ENCODE measurements at places on chromosomes 6 and 20. TPM values are rescaled to one million over a fixed set of nuclear protein-coding genes. Genes with fewer than 3 reads are reported as not detected.
A peak's percentile ranks its signal among the peaks of the same experiment; 100 is the strongest.

CALHM5 gene
- total RNA-seq = not detected

GSTA2 gene
- total RNA-seq = not detected

AVP gene
- not detected for total RNA-seq

- H3K36me3 ChIP-seq = peaks cover 28% of the 10 kb centered on the region
- no peaks in the 10 kb centered on the region for H3K4me1 ChIP-seq
- H3K27me3 ChIP-seq = no peaks in the 10 kb centered on the region
- H3K4me3 ChIP-seq = no peak overlapping the region
- no peak overlapping the region for H3K27ac ChIP-seq
- DNase-seq = no peak
These were observed 42.8 kb downstream of the MAP3K7 start for GRCh38 chr6:90544081-90544480.

GRCh38 chr6:147691446-147691845, 183.0 kb downstream of the SAMD5 start:
- no peak overlapping the region for H3K4me3 ChIP-seq
- H3K4me1 ChIP-seq = no peaks in the 10 kb centered on the region
- H3K27ac ChIP-seq = no peak overlapping the region
- no peak for DNase-seq

DNA sequence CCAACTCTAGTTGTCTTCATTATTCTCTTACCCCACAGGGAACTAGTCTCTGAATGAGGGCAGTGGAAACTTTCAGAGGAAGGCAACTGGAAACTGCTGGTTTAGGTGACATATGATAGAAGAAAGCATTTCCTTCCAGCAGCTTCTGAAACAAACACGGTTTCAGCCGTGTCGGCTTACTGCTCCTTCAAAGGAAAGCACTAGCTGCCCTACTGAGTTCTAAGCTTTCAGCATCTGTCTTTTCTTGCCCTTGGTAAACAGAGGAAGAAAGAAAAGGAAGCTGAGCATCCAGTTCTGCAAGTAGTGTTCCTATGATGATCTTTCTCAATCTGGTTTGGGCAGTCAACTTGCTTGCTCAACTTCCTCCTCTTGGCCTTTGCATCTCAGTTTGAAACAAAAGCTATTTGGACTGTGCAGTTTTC, 117.5 kb upstream of the CEP85L start:
- peak overlapping the region; percentile 1 for H3K4me3 ChIP-seq
- H3K27me3 ChIP-seq = no peaks in the 10 kb centered on the region
- peak; percentile 38 for DNase-seq
- H3K36me3 ChIP-seq = peaks cover 3% of the 10 kb centered on the region

DNA sequence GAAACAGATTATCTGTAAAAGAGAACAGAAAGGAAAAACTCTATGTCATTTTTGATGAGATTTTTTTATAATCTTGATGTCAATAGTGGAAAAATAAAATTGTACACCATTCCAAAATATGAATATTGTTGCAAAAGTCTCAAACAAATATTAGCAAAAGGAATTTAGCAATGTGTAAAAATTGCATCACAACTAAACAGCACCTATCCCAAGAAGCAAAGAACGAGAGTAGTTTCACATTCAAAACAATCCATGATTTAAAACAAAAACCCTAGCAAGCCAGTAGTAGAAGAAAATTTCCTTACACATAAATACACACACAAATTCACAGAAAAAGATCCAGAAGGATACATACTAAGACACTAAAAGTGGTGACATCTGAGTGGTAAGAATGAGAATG, 38.4 kb downstream of the LCA5 start:
- H3K27me3 ChIP-seq = no peaks in the 10 kb centered on the region
- H3K4me3 ChIP-seq = no peak overlapping the region
- DNase-seq = no peak
- no peaks in the 10 kb centered on the region for H3K36me3 ChIP-seq
- H3K4me1 ChIP-seq = no peaks in the 10 kb centered on the region
- H3K27ac ChIP-seq = no peak overlapping the region

- no peak overlapping the region for H3K4me3 ChIP-seq
- no peaks in the 10 kb centered on the region for H3K4me1 ChIP-seq
- H3K36me3 ChIP-seq = no peaks in the 10 kb centered on the region
- DNase-seq = no peak
- no peak overlapping the region for H3K27ac ChIP-seq
These were observed 5.7 kb upstream of the CD93 start for GRCh38 chr20:23091721-23092383.

DNA sequence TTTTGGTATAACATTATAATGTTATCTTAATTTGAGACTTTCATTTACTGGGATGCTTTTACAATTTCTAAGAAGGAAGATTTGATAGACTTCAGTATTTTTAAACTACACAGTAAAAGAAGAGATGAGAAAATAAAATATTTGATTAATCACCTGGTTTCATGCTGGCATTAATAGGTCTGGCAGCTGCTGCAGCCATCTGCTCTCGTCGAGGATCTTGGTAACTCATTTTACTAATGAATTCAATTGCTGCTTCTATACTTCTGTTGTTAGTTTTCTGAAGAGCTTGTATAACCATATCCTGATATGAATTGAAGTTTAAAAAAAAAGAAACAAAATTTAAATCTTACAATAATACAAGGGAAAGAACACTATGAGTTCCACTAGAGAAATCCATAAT, 23.0 kb downstream of the LATS1 start:
- H3K27ac ChIP-seq = no peak overlapping the region
- no peak overlapping the region for H3K4me3 ChIP-seq
- H3K27me3 ChIP-seq = no peaks in the 10 kb centered on the region
